ENCODE measurements at places on chromosomes 4 and X. TPM values are rescaled to one million over a fixed set of nuclear protein-coding genes. Genes with fewer than 3 reads are reported as not detected.

Gene CD38
- total RNA-seq: 1.8 TPM

Gene SEC24B
- 50.0 TPM for total RNA-seq

Gene ASMT
- not detected for total RNA-seq

Gene RHOH
- not detected for total RNA-seq

Gene ZNF718
- 1.3 TPM for total RNA-seq

GRCh38 chr4:128161138-128161537 is 100.0 kb downstream of the LARP1B start:
- H3K4me1 ChIP-seq: no peaks in the 10 kb centered on the region
- no peak overlapping the region for H3K4me3 ChIP-seq
- no peak for DNase-seq
- no peaks in the 10 kb centered on the region for H3K27me3 ChIP-seq

GRCh38 chr4:62816566-62816965 is 1592.7 kb downstream of the TECRL start:
- H3K27ac ChIP-seq: no peak overlapping the region
- no peaks in the 10 kb centered on the region for H3K27me3 ChIP-seq
- DNase-seq: no peak
- H3K36me3 ChIP-seq: no peaks in the 10 kb centered on the region
- no peak overlapping the region for H3K4me3 ChIP-seq
- no peaks in the 10 kb centered on the region for H3K4me1 ChIP-seq

All from gastrocnemius medialis (tissue), 4 donors.